Activated naive CD4-positive, alpha-beta T cell (primary cell): ENCODE measurements at places on chromosomes 6 and 20.

DNA sequence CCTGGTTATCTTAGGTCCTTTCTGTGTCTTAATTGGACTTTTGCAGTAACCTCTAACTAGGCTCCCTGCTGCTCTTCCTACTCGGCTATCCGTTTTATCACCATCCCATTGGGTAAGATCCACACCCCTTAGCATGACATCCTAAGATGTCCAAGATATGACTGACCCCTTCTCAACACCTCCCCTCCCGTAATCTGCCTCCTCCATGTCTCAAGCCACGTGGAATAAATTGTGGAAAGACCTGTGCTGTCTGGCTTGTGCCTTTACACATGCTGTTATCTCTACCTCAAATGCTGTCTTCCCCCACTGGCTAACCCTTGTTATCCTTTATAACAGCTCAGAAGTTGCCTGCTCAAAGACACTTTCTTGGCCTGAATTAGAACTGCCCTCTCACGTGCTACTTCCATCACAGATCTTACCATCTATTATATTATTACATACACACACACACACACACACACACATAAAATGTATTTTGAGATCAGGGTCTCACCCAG lies 26.5 kb downstream of the EIF2S2 start:
- DNase-seq = no peak

DNA sequence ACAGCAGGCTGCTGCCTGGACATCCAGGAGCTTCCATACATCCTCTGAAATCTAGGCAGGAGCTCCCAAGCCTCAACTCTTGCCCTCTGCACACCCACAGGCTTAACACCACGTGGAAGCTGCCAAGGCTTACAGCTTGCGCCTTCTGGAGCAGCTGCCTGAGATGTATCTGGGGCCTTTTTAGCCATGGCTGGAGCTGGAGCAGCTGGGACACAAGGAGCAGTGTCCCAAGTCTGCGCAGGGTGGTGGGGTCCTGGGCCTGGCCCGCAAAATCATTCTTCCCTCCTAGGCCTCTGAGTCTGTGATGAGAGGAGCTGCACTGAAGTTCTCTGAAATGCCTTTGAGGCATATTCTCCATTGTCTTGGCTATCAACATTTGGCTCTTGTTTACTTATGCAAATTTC lies 255.0 kb downstream of the DLL1 start:
- DNase-seq = no peak

GRCh38 chr20:53699906-53700305 lies 106.3 kb upstream of the ZNF217 start:
- no peak for DNase-seq

- no peak for DNase-seq
These were observed 105.7 kb upstream of the FRMD1 start for GRCh38 chr6:168184701-168185100.

DNA sequence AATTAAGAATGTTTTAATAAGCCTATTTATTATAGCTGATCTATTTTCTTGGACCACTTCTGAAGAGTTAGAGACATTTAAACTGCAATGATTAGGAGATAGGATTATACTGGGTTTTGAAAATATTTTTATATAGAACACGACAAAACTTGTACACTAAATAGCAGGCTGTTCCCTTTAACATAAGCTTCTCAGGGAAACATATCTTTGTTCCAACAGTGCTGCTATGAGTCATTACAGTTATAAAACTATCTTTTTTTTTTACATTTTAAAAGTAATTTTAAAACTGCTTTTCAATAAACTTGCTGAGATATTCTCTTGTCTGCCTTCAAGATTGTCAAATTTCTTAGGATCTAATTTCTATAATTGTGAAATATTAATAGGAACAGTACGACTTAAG lies 389.1 kb downstream of the ARHGAP18 start:
- no peak for DNase-seq

DNA sequence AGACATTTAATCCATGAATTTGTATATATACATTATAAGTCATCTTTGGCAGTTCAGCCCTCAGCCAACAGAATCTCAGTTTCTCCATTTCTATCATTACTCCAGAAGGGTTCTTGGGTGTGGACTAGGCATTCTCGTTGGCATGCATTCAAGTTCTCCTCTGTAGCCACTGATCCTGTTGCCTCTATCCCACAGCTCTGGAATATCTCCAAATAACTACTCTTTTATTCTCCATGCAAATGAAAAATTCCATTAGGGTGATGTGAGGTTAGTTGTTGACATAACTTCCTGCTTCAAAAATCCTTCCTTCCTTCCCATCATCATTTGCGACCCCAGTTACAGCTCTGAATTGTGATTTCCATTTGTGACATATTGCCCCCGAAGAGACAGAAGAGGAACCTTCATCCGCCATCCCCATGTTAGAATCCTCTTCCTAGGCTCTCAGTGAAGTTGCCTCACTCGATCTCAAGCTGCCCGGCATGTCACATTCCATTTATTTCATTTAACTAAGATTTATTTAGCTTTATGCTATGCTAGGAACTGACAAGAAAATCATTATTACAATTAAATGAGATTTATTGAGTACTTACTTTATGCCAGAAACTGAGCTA lies 93.7 kb upstream of the EDN1 start:
- no peak for DNase-seq

DNA sequence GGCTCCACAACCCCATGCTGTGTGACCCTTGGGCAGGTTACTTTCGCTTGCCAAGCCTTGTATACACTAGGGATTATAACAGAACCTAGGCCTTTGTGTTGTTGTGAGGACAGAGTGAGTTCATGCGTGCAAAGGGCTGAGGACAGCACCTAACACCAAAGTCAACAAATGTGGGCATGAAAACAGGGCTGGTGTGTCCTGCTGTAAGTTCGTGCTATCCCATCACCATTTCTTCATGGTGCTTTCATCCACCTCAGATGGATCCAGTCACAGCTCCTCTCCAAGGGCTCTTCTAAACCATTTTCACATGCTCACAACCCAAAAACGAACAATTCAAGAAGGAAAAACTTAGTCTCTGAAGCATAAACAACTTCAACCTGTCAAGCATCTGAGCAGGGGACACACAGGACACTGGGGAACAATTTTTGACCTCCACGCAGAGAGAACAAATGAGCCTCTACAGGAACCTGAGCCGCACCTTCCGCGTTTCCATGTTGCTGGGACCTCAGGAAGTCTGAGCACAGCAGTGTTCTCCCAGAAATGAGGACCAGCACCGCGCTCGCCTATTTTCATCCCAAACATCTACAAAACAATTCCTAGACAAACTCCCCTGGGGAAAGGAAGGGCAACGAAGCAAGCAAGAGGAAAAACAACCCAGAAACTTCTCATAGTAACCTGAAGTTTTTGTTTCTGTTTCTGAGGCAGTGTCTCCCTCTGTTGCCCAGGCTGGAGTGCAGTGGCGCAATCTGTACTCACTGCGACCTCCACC lies 3.1 kb downstream of the LRP11 start:
- DNase-seq = no peak

DNA sequence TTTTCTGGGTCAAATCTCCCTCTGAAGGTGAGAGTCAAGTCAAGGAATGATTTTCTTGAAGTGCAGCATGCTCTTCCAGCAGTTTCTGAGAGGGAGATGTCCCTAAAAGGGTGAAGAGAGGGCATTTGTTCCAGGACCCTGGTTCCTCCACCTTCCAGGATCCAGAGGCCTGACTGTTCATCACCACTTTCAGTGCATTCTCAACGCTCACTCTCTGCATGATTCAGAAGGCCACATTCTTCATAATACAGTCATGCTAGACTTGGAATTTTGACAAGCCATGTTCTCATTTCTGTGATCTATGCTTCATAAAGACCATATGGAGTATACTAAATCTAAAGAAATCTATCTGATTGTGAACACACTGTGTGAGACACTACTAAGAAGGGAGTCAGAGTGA lies 85.1 kb downstream of the PDE7B start:
- DNase-seq = no peak

GRCh38 chr6:30810813-30811339 lies 66.5 kb upstream of the IER3 start:
- DNase-seq = no peak

GRCh38 chr6:74654296-74654695 lies 551.6 kb downstream of the COL12A1 start:
- no peak for DNase-seq

GRCh38 chr6:47160702-47161101 lies 118.6 kb upstream of the ADGRF1 start:
- DNase-seq = no peak

DNA sequence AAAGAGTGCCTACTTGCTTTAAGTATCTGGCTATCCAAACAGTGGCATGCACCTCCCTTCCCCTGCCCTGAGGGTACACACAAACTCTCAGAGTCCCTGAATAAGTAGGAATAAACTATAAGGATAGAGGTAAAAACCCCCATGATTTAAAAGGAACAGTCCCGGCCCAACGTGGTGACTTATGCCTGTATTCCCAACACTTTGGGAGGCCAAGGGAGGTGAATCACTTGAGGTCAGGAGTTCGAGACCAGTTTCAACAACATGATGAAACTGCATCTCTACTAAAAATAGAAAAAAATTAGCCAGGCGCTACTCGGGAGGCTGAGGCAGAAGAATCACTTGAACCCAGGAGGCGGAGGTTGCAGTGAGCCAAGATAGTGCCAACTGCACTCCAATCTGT lies 22.2 kb downstream of the SAMHD1 start:
- DNase-seq = no peak

DNA sequence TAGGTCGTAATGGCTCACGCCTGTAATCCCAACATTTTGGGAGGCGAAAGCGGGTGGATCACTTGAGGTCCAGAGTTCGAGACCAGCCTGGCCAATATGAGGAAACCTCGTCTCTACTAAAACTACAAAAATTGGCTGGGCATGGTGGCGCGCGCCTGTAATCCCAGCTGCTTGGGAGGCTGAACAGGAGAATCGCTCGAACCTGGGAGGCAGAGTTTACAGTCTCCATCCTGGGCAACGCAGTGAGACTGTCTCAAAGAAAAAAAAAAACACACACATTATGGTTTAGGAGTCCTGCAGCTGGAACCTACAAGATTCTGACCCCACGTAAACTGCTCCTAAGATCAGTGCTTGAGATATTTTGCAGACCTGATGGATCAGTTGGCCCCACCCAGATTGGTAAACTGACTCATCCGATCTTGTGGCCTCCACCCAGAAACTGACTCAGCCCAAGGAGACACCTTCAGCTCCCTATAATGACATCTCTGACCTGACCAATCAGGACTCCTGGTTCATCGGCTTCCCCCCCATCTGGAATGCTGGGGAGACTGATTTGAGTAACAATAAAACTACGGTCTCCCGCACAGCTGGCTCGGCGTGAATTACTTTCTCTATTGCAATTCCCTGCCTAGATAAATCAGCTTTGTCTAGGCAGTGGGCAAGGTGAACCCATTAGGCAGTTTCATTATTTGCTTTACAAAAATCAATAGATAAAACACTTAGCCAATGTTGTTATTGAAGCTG lies 96.2 kb upstream of the BTN3A2 start:
- DNase-seq = no peak

GRCh38 chr20:48783533-48784272 lies 44.1 kb downstream of the PREX1 start:
- no peak for DNase-seq

GRCh38 chr6:7234547-7234946 lies 78.5 kb downstream of the SSR1 start:
- no peak for DNase-seq

- DNase-seq = no peak
These were observed 10.3 kb downstream of the CLDN20 start for GRCh38 chr6:155274106-155274505.

DNA sequence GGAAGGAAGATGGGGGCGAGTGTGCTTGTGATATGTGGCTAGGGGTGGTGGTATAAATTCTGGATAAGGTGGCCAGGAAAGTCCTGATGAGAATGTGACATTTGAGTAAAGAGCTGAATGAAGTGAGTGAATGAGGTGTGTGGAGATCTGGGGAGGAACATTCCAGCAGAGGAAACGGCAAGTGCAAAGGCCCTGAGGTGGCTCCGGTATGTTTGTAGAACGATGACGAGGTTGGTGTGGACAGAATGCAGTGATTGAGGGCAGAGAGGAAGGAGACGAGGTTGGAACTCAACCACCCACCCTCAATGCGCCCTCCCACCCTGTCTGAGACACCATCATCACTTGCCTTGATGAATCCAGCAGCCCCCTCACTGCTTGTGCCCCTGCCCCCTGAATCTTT lies 214.1 kb upstream of the RNF24 start:
- DNase-seq = no peak

GRCh38 chr6:118350881-118351430 lies 197.1 kb upstream of the PLN start:
- no peak for DNase-seq

- DNase-seq = no peak
These were observed 320 bp downstream of the GSTA4 start for GRCh38 chr6:52994839-52995088.

GRCh38 chr6:81455641-81456040 lies 296.8 kb downstream of the TENT5A start:
- no peak for DNase-seq

DNA sequence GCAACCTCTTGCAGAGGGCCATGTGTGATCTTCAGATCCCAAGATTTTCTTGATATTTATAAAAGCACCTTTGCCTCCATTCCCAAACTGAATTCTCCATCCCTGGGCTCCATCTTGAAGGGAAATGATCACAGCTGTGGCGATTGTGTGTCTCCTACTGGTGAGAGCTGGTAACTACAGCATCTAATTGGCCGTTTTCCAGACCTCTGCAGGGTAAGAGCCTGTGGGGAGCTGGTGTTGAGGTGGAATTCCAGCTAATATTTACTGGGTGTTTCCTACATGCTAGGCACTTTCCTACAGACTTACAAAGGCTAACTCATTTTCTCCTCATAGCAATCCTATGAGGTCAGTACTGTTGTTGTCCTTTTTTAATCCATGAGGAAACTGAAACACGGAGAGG lies 59.2 kb upstream of the FNDC1 start:
- DNase-seq = no peak

- DNase-seq = no peak
These were observed 175.5 kb downstream of the BCAS1 start for GRCh38 chr20:53894707-53895384.

GRCh38 chr6:27800731-27801373 lies 111.3 kb downstream of the OR2B2 start:
- DNase-seq = no peak

DNA sequence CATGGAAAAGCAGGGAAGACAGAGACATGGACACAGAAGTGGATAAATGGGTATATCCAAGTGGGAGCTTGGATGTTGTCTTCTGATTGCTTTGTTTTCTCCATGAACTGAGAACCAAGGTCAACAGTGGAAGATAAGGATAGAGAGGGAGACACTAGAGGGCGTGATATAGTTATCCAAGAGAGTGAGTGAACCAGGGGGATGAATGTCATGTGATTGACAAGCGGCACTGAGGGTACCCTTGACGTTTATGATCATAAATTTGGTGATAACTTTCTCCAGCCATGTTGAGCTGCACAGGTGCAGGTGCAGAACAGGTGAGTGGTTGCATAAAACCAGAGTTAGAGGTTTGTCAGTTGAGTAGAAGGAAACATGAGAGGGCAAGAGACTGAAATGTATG lies 20.7 kb downstream of the EBF4 start:
- DNase-seq = no peak
